Colonic mucosa (tissue), 4 donors: ENCODE measurements at places on chromosomes 1 and 21. TPM values are rescaled to one million over a fixed set of nuclear protein-coding genes. Genes with fewer than 3 reads are reported as not detected.

DNA sequence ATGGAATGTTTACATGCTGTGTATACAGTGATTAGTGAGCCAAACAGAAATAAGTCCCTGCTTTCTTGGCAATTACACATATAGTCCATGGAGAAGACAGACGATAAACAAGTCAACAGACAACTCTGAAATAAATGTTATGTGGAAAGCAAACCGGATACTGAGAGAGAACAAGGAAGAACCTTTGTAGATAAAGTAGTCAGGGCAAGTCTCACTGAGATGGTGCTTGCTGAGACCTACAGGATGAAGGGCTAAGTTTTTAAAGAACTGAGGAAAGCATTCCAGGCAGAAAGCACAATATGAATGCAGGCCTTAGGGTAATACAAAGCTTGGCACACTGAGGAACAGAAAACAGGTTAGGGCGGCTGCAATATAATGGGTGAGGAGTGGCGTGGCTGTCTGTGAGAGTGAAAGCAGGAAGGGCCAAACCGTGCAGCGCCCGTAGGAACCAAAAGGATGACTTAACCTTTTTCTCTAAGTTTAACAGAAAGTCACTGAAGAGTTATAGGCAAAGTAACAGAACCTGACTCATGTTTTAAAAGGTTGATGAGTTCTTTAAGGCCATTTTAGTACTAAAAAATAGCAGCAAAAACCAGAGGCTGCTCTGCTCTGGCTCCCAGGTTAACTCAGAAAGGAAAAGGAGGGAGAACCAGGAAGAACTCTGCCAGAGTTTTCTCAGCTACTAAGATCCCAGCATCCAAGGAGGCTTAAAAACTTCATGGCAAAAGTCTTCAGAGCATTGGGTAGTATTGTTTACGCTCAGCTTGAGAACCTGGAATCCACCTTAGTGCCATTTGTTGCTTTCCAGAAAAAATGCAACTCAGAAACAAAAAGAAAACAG lies 8.7 kb upstream of the TTF2 start:
- peak; percentile 69 for DNase-seq

The PLEKHA6 gene
- 84.5 TPM for total RNA-seq

DNA sequence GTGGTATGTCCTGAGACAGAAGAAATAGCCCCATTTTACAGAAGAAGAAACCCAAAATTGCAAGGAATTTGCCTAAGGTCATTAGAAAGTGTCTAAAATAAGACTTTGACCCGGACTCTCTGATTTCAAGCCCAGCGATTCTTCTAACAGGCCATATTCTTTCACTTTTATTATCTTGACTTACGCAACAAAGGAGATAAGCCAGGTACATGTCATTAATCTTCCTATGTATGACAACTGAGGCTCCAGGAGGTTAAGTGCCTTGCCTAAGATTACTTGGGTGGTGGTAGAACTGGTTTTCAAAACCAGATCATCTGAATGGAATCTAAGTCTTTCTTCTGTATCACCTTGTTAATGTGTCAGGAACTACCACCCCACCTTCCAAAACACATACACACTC lies 124.3 kb downstream of the PBX1 start:
- no peak for DNase-seq

- no peak for DNase-seq
Measured at GRCh38 chr1:42422737-42423136, 33.1 kb downstream of the ZMYND12 start.

DNA sequence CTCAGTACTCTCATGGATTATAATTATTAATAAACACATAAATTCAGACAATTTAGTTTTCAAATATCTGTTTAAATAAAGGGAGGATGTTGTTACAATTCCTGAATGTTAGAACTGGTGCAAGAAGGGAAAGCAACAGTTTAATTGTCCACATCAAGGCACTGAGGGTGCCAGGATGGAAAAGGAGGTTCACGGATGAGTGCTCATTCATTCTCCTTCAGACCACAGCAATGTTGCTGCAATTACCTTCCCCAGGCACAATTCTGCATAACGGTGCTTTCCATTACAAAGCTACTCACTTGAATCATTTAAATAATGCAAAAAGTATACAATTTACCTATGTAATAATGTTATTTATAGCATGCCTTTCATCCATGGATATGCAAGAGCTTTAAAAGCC lies 52.3 kb upstream of the COG2 start:
- DNase-seq, result no peak

The S100A1 gene
- total RNA-seq, result 0.69 TPM

DNA sequence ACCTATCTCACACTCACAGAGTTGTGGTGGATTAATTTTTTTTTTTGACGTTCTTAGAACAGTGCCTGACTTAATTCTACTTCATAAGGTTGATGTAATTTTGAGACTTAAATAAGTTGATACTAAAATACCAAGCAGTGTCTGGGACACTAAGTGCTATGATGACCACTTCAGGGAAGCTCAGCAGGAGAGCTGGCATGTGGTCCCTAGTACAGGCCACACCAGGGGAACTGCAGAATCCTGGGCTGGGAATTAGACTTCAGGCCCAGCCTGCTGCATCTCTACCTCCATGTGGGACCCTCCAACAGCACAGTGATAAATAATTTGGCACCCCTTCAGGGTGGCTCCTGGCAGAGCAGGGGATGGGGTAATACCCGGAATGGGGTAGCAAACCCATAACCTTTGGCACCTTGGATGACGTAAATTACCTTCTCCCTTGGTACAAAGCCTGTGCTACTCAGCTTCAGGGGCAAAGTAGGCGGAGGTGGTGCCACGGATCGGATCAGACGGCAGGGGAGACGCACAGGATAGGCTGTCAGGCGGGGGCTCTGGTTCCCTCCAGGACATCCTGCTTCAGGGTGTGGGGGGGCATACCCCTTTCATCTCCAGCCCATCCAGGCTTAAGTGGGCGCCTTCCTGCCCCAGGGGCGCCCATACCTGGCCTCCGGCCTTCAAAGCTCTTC lies 4.8 kb downstream of the MFSD2A start:
- DNase-seq, result no peak
